ENCODE measurements at places on chromosomes 3 and 15.

DNA sequence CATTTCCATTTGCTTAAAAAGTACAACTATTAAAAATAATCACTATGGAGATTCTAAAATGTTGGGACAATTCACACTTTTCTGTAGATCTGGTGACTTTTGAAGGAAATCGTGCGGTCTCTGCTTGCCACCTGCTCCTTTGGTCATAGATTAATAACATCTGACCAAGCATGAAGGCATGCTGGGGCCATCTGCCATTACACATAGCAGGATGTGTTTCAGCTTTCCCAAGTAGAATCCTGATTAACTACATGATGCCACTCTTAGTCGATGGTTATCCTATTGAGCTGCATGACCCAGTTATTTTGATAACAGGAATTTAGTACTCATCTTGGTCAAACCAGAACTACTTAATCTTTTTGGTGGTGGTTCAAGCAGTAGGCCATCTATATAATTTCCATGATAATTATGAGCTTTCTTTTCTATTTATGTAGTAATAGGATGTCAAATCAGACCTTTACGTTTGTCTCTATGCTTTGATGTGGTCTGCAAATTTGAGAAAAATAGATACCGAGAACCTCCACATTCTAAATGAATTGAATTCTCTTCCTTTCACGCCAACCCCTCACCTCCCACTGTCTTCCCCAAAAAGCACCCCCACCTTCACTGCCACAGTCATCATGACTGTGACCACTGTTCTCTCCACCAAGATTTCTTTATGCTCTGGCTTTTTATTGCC, 158.1 kb downstream of the DIPK2A start:
- DNase-seq = no peak
- no peak overlapping the region for H3K4me3 ChIP-seq
- H3K27ac ChIP-seq = no peak overlapping the region
- no peaks in the 10 kb centered on the region for H3K27me3 ChIP-seq

- DNase-seq = no peak
- H3K36me3 ChIP-seq = no peaks in the 10 kb centered on the region
- no peak overlapping the region for H3K4me3 ChIP-seq
- H3K27ac ChIP-seq = no peak overlapping the region
- H3K4me1 ChIP-seq = no peaks in the 10 kb centered on the region
- no peaks in the 10 kb centered on the region for H3K27me3 ChIP-seq
Observed at GRCh38 chr3:17793542-17794195, 51.2 kb upstream of the TBC1D5 start.

GRCh38 chr3:39207361-39208186, 15.2 kb upstream of the XIRP1 start:
- H3K4me1 ChIP-seq = peaks cover 4% of the 10 kb centered on the region
- no peak overlapping the region for H3K4me3 ChIP-seq
- H3K27ac ChIP-seq = peak overlapping the region; percentile 58
- no peaks in the 10 kb centered on the region for H3K36me3 ChIP-seq

DNA sequence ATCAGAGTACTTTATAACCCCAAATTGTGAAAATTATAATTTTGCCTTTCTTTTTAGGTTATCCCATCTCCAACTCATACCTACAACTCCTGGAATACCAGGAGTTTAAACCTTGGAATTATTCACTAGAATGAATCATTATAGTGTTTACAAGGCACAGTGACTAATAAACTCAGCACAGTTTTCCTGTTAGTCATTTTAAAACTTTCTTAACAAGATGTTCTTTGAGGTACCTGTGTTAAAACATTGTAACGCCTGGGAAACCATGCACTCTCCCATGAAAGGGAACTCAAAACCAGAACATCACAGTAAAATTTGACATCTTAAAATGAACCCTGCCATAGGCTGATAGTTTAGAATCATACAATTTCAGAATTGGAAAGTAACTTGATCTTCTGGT, 132.4 kb upstream of the OSTN start:
- H3K4me3 ChIP-seq = no peak overlapping the region
- no peaks in the 10 kb centered on the region for H3K4me1 ChIP-seq
- DNase-seq = no peak
- no peaks in the 10 kb centered on the region for H3K27me3 ChIP-seq

- no peak for DNase-seq
- H3K27ac ChIP-seq = peak overlapping the region; percentile 97
- no peak overlapping the region for H3K4me3 ChIP-seq
- H3K4me1 ChIP-seq = peaks cover 29% of the 10 kb centered on the region
- no peaks in the 10 kb centered on the region for H3K36me3 ChIP-seq
- no peaks in the 10 kb centered on the region for H3K27me3 ChIP-seq
Observed at GRCh38 chr3:42024591-42025351, 62.9 kb upstream of the ULK4 start.

- H3K36me3 ChIP-seq = no peaks in the 10 kb centered on the region
- H3K27ac ChIP-seq = no peak overlapping the region
- H3K4me3 ChIP-seq = no peak overlapping the region
- DNase-seq = no peak
- H3K27me3 ChIP-seq = no peaks in the 10 kb centered on the region
- no peaks in the 10 kb centered on the region for H3K4me1 ChIP-seq
Observed at GRCh38 chr3:120137548-120137947, 43.3 kb upstream of the GSK3B start.

GRCh38 chr3:129398803-129399144, 29.7 kb downstream of the EFCAB12 start:
- H3K27me3 ChIP-seq = no peaks in the 10 kb centered on the region
- H3K36me3 ChIP-seq = no peaks in the 10 kb centered on the region
- H3K4me1 ChIP-seq = no peaks in the 10 kb centered on the region

DNA sequence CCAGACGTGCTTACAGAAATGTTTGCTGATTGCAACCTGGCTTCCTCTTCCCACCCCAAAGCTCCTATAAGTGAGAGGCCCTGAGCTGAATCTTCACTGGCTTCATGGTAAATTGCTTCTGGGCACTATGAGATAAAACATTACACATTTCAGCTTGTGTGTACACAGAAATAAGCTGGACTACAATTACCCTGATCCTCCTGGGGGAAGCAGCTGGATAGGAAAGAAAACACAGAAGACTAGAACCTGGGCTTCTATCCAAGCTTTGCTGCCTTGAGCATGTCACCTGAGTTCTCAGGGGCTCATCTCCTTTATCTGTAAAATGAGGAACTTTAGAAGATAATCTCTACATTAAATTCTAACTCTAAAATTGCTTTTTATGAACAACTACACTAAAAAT, 40.3 kb downstream of the THBS1 start:
- no peak for DNase-seq
- H3K27me3 ChIP-seq = no peaks in the 10 kb centered on the region
- no peak overlapping the region for H3K4me3 ChIP-seq
- H3K36me3 ChIP-seq = no peaks in the 10 kb centered on the region

GRCh38 chr15:64690008-64690407, 85.4 kb downstream of the RBPMS2 start:
- H3K4me3 ChIP-seq = no peak overlapping the region
- no peak for DNase-seq
- H3K27ac ChIP-seq = no peak overlapping the region
- peaks cover 3% of the 10 kb centered on the region for H3K36me3 ChIP-seq
- H3K4me1 ChIP-seq = no peaks in the 10 kb centered on the region

- H3K4me3 ChIP-seq = no peak overlapping the region
- no peaks in the 10 kb centered on the region for H3K27me3 ChIP-seq
- H3K36me3 ChIP-seq = no peaks in the 10 kb centered on the region
- H3K4me1 ChIP-seq = no peaks in the 10 kb centered on the region
Observed at GRCh38 chr15:94749811-94750617, 518.7 kb downstream of the MCTP2 start.

- H3K4me3 ChIP-seq = no peak overlapping the region
- DNase-seq = no peak
- H3K4me1 ChIP-seq = no peaks in the 10 kb centered on the region
- H3K27ac ChIP-seq = no peak overlapping the region
- H3K27me3 ChIP-seq = no peaks in the 10 kb centered on the region
- H3K36me3 ChIP-seq = no peaks in the 10 kb centered on the region
Observed at GRCh38 chr3:32128936-32129335, 22.5 kb downstream of the GPD1L start.

GRCh38 chr3:122678506-122678905, 2.1 kb upstream of the PARP14 start:
- no peak overlapping the region for H3K4me3 ChIP-seq
- H3K27ac ChIP-seq = no peak overlapping the region
- DNase-seq = no peak

DNA sequence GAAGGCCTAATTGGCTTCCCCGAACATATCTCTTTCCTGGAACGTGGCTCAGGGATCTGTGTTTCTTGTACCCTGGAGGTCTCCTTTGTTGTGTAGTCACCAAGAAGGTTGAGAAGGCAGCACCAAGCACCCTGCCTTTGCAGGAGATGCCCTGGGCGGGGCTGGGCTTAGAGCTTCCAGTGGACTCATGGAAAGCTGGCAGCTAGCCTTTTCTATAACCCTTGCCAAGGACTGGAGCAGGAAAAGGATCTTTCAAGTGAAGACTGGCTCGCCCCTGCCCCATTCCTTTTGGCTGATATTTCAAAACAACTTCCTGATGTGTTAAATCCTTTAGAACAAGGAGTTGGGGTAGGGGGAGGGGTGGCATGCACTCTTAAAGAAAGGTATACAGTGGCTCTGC, 58.9 kb upstream of the EPHA6 start:
- H3K36me3 ChIP-seq = no peaks in the 10 kb centered on the region
- no peaks in the 10 kb centered on the region for H3K27me3 ChIP-seq
- H3K4me1 ChIP-seq = no peaks in the 10 kb centered on the region
- no peak overlapping the region for H3K27ac ChIP-seq
- DNase-seq = no peak

DNA sequence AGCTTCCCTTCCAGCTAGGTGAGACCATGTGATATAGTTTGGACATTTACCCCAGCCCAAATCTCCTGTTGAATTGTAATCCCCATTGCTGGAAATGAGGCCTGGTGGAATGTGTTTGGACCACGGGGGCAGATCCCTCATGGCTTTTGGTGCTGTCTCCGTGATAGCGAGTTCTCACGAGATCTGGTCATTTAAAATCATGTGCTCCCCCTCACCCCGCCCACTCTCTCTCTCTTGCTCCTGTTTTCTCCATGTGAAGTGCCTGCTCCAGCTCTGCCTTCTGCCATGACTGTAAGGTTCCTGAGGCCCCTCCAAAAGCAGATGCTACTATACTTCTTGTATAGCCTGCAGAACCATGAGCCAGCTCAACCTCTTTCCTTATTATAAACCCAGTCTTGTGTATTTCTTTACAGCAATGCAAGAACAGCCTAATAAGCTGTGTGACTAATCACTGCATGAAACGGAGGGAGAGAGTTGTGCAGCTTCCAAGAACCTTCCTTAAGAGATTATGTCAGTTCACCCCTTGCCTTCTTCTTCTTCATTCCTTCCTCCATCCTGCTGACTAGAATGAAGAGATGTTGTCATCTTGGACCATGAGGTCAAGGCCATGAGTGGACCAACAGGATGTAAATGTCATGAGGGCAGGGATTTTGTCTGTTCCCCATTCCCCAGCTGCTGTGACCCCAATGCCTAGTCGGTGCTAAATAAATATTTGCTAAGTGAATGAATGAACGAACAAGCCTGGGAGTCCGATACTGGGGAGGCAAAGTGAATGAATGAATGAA, 91.0 kb downstream of the CPN2 start:
- H3K27me3 ChIP-seq = no peaks in the 10 kb centered on the region
- no peaks in the 10 kb centered on the region for H3K36me3 ChIP-seq
- no peak overlapping the region for H3K27ac ChIP-seq
- no peak overlapping the region for H3K4me3 ChIP-seq
- no peaks in the 10 kb centered on the region for H3K4me1 ChIP-seq
- DNase-seq = no peak

DNA sequence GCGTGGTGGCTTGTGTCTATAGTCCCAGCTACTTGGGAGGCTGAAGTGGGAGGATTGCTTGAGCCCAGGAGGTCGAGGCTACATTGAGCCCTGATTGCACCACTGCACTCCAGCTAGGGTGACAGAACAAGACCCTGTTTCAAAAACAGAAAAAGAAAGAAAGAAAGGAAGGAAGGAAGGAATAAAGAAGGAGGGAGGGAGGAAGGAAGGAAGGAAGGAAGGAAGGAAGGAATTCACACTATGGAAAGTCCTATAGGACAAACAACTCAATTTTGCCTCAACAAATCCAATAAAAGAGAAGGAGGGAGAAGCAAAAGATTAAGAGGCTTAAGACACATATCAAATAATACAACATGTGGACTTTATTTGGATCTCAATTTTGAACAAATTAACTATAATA, 16.5 kb upstream of the TCF12 start:
- H3K4me1 ChIP-seq = no peaks in the 10 kb centered on the region
- H3K4me3 ChIP-seq = no peak overlapping the region
- DNase-seq = no peak
- H3K27ac ChIP-seq = no peak overlapping the region
- H3K36me3 ChIP-seq = no peaks in the 10 kb centered on the region
- H3K27me3 ChIP-seq = no peaks in the 10 kb centered on the region

Data from hepatocyte (in vitro differentiated cells).